ENCODE measurements at places on chromosomes 1 and 21.
A peak's percentile ranks its signal among the peaks of the same experiment; 100 is the strongest.

DNA sequence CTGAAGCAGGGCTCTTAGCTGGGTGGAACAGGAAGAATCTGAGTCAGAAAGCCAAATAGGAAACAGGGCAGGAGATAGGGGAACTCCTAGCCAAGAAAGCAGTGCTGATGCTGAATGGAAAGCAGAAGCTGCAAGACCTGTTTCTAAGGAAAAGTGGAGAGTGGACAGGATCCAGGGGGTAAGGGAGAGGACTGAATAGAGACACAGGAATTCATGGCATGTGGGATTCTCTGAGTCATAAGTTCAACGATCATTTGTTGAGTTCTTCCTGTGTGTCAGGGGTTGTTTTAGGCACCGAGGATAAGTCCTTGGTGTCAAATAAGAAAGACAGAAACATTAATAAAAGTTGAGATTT lies 153.8 kb upstream of the FGGY start:
- DNase-seq: peak; percentile 23

DNA sequence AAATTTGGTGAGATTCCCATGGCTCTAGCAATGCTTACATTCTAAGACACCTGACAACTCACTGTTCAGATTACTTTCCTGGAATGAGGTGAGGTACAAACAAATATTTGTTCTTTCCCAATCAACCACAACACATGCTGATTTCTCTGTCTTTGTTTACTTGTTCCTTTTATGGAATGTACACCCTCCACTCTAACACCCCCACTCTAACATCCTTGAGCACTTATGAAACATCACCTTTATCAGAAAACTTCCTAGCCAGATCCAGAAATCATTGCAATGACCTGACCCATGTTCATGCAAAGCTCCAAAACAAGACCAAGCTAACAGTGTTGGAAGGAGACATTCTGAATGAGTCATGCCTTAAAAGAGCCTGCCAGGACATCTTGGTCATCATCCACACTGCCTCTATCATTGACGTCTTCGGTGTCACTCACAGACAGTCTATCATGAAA lies 35.5 kb downstream of the HSD3B1 start:
- DNase-seq: no peak

- DNase-seq: no peak
Observed at GRCh38 chr1:2812136-2812535, 10.6 kb upstream of the TTC34 start.

- DNase-seq: no peak
Observed at GRCh38 chr1:41741244-41741643, 177.5 kb downstream of the HIVEP3 start.

DNA sequence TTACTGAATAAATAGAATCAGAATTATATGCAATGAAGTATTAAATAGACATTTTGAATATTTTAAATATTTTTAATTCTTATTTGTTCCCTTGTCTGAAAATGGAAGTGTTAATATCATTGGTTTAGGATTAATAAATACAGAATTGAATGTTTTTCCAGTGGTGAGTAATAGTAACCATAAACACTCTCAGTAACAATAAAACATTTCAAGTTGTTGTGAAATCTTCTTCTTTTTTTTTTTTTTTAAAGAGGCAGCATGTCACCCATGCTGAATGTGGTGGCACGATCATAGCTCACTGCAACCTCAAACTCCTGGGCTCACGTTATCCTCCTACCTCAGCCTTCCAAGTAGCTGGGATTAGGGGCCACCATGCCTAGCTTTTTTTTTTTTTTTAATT lies 86.2 kb upstream of the ZBTB18 start:
- no peak for DNase-seq

- DNase-seq: no peak
Observed at GRCh38 chr1:114482585-114482984, 28.4 kb downstream of the TRIM33 start.

DNA sequence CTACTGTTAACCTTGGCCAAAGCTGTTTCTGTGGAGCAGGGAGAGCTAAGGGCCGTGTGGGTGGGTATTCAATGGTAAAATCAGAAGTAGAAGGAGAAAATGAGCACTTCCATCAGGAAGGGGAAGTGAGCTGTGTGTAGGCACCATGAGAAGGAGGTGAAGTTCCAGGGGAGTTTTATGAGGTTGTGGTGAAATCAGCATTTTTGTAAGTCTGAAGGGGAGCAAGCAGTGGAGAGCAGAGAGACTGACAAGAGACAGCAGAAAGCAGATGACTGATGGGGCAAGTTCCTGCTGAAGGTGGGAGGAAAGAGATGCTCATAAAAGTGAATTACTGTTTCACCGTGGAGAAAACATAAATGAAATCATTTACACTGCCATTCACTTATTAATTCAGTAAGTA lies 2.7 kb upstream of the GPR88 start:
- DNase-seq: no peak

DNA sequence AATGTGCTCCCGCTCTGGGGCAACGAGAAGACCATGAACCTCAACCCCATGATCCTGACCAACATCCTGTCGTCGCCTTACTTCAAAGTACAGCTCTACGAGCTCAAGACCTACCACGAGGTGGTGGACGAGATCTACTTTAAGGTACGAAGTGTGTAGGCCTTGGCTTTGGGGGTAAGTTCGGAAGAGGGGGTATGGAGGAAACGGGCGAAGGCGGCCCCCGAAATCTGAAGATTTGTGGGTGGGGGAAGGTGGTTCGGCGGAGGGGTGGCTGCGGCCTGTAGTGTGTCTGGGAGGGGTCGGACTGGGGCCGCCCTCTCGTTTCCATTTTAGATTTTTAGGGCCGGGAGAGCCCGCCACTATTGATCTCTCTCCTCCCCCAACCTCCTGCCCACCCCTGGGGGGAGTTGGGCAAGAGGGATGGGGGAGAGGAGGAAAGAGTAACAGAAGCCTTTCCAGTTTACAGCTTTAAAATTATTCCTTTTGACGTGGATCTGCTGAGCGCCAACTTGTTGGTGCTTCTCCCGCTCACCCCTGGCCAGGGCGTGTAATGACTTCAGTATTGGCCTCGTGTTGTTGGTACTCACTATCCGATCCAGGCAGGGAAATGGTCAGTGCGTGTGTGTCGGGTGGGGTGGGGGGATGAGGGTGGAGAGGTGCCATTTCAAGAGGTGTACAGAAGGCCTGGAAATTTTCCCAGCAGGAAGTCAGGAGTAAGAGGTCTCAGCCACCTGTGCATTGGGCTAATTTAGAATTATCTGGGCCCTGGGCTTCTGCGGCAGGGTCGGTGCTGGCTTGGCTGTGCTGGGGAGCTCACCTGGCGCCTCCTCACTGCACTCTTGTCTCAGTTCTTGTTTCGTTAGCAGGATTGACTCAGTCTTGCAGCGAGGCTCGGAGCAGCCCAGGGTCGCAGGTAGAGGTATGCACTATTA lies 880 bp downstream of the PRPF38B start:
- peak; percentile 88 for DNase-seq
